ENCODE measurements at places on chromosomes 4 and X. TPM values are rescaled to one million over a fixed set of nuclear protein-coding genes. Genes with fewer than 3 reads are reported as not detected.

Gene GAGE1
- total RNA-seq = not detected

Gene TBC1D9
- total RNA-seq = 68.8 TPM

- no peak for DNase-seq
These were observed 13.0 kb downstream of the DKC1 start for GRCh38 chrX:154775419-154776349.

DNA sequence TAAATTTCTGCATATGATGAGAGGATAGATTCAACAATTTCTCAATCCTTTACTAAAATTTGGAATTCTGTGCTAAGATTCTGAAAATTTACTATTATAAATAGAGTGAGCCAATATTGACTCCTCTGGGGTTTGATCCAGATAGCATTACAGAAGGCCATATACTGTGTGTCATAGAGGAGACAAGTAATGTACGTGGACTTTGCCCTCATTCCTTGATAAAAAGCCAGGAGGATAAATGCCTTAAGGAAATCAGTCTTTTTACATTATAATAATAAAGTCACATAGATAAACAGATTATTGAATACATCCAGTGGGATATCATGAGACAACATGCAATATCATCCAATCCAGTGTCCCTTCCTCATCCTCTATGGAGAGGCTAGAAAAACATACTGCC, 188.0 kb upstream of the HDX start:
- DNase-seq = no peak

GRCh38 chr4:21092531-21092930, 392.3 kb downstream of the PACRGL start:
- no peak for DNase-seq

- no peak for DNase-seq
These were observed 464.5 kb downstream of the BCOR start for GRCh38 chrX:39633293-39633692.

Data from dermis microvascular lymphatic vessel endothelial cell (primary cell).